Dermis lymphatic vessel endothelial cell (primary cell): ENCODE measurements at places on chromosomes 12 and 14. TPM values are rescaled to one million over a fixed set of nuclear protein-coding genes. Genes with fewer than 3 reads are reported as not detected.

HOXC13 gene
- total RNA-seq, result under 0.01 TPM in 1 of 2 replicates, not detected in the other

SERPINA1 gene
- total RNA-seq, result not detected in 2 replicates

WSCD2 gene
- total RNA-seq, result not detected in 2 replicates

DACT1 gene
- total RNA-seq, result 0.22 and 0.26 TPM in 2 replicates

RPAP3 gene
- total RNA-seq, result 7.5 and 12.1 TPM in 2 replicates

TAS2R10 gene
- 0.43 and 0.77 TPM in 2 replicates for total RNA-seq

MARK3 gene
- total RNA-seq, result 45.1 and 55.3 TPM in 2 replicates

KLRK1 gene
- not detected in 2 replicates for total RNA-seq

TAMALIN gene
- 27.4 and 32.4 TPM in 2 replicates for total RNA-seq

RNF212B gene
- total RNA-seq, result not detected in 2 replicates

HOXC5 gene
- total RNA-seq, result not detected in 2 replicates

CELA1 gene
- total RNA-seq, result not detected in 2 replicates

DHRS2 gene
- total RNA-seq, result 2.9 and 4.1 TPM in 2 replicates

SUSD6 gene
- 10.8 and 10.9 TPM in 2 replicates for total RNA-seq

LAG3 gene
- 0.09 and 0.22 TPM in 2 replicates for total RNA-seq

CLEC2A gene
- not detected in 2 replicates for total RNA-seq

PIK3C2G gene
- 0.11 and 0.52 TPM in 2 replicates for total RNA-seq

TGM1 gene
- 0.09 and 0.22 TPM in 2 replicates for total RNA-seq

MLXIP gene
- 19.1 and 31.8 TPM in 2 replicates for total RNA-seq

IFI27 gene
- 2.2 and 4.7 TPM in 2 replicates for total RNA-seq

SERPINA9 gene
- not detected in 2 replicates for total RNA-seq

B3GNT4 gene
- under 0.01 and 0.17 TPM in 2 replicates for total RNA-seq

CTSG gene
- total RNA-seq, result not detected in 2 replicates

CDCA4 gene
- 19.9 and 21.3 TPM in 2 replicates for total RNA-seq

CRIP1 gene
- 0.54 and 0.86 TPM in 2 replicates for total RNA-seq

POTEM gene
- total RNA-seq, result not detected in 2 replicates

UBC gene
- total RNA-seq, result 1,185 and 1,355 TPM in 2 replicates

NEUROD4 gene
- total RNA-seq, result not detected in 2 replicates

FGF6 gene
- total RNA-seq, result not detected in 2 replicates

RTL1 gene
- not detected in 2 replicates for total RNA-seq
